NAMALWA (cell line): ENCODE measurements at places on chromosomes 5 and 9.
A peak's percentile ranks its signal among the peaks of the same experiment; 100 is the strongest.

DNA sequence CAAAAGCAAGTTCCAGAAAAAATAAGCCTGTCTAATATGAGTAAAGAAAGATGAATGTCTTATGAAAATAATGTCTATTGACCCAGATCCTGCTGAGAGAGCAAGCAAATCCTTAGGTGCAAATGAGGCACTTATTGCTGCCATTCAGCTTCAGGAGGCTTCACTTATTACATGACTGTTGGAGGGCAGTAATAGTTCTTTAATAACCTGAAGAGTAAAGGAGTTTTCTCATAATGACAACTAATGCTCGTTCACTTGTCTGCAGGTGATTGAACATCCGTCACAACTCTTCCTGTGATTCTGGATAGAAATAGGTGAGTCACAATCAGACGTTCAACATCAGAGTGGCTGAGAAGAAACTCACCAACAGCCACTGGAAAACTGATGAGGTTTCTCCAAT, 58.3 kb downstream of the SPOCK1 start:
- no peak for DNase-seq

DNA sequence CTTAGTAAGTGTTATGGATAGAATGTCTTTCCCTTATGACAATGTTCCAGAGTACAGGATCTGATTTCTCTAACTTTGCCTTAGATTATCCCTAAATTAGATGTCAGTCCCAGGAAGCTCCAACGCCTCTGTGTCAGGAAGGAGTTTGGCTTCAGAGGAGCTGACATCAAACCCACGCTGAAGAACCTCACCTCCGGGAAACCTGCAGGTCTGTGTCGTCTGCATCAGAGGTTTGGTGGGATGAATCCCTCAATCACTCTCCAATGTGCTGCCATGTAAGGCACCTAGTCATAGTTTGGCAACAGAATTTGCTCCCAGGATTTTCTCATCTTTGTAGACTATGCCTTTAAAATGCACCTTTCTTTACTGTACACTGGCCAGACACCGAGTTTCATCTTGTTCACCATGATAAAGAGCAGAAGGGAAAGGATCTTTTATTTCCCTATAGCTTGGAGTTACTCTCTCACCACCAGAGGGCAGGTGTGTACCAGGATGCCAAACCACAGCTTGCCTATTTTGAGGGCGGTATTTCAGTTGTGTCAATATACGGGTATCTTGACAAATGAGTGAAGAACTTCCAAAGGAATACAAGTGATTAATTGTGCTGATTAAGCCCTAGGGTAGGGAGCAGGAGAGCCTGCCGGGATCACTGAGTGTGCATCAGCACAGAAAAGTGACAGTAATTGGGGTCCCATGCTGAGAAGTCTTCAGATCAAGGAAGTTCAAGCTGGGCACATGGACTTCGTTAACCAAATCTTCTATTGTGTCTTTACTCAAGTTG, 23.4 kb downstream of the MINAR2 start:
- DNase-seq: peak; percentile 78

- peak; percentile 75 for DNase-seq
These were observed 21.3 kb upstream of the GBGT1 start for GRCh38 chr9:133184971-133185370.

- DNase-seq: no peak
These were observed 147.1 kb downstream of the RXRA start for GRCh38 chr9:134473141-134474054.

DNA sequence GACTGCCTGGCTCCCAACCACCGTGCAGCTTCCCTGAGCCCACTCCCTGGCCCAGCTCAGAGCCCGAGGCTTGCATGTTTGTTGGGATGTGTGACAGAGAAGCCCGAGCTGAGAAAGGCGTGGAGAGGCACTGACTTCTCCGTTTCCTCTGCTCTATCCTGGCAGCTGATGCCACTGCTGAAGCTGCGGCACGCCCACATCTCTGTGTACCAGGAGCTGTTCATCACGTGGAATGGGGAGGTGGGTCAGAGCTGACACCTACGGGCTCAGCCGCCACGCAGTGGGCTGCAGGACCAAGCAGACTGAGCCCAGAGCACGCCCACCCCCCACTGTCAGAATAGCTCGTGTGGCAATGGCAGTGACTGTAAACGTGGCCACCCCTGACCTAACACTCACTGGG, 9.3 kb downstream of the STKLD1 start:
- no peak for DNase-seq

GRCh38 chr5:173010021-173010420, 26.4 kb downstream of the ATP6V0E1 start:
- DNase-seq: no peak
